ENCODE measurements at places on chromosomes 4 and X.

DNA sequence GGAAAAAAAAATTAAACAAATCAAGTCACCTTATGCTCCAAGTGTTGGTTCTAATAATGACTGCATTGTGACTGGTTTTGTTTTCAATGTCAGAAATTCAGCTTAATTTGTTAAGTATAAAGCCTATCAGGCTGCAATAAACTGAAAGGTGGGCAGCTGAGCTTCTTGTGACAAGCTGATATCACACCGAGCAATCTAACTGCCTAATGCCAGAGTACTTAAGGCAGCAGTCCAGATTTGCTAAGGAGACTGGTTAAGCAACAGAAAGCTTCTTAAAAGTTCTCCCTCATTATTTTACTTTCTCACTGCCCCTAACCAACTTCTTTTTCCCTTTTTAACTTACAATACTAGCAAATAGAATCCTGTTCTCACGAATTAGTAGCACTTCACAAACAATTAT lies 201.0 kb downstream of the MAB21L2 start:
- DNase-seq = no peak

DNA sequence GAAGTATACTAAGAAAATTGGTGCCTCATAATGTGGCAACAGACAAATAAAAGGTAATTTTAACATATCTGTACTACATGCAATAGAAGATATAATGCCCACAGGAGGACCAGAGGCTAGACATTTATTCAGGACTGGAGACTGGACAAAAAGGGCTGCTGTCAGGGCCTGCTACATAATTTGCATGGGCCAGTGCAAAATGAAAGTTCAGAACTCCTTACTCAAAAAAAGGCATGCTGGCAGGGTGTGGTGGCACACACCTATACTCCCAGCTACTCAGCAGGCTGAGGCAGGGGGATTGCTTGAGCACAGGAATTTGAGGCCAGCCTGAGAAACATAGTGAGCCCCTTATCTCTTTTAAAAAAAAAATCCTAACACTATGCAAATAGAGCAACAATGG lies 12.4 kb upstream of the MAOA start:
- DNase-seq = no peak

- no peak for DNase-seq
These were observed 832.5 kb upstream of the GRID2 start for GRCh38 chr4:91471280-91471679.

- DNase-seq = no peak
These were observed 11.4 kb downstream of the FAM120C start for GRCh38 chrX:54171527-54172250.

DNA sequence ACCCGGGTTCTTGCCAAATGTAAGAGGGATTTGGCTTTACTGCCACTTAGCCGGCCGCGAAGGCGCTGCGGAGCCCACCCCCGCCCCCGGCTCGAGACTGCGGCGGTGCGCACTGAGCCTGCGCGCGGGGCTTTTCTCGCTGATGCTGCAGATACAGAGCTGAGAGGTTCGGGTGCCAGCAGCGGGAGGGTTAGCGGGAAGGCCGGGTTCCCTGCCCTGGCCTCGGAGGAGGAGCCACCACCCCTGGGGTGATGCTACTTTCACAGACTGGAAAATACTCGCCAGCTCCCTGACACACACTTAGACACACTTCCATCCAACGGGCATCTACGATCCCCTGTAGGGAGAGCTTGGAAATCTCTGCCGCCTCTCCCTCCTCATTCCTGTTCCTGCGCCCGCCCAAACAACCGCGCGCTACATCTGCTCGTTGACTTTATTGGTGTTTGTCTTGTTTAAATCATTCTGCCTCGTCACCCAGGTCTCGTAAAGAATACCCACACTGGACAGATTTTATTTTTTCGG lies 2.1 kb upstream of the PCDH7 start:
- no peak for DNase-seq

GRCh38 chr4:1793496-1793840 lies 375 bp downstream of the FGFR3 start:
- DNase-seq = no peak

DNA sequence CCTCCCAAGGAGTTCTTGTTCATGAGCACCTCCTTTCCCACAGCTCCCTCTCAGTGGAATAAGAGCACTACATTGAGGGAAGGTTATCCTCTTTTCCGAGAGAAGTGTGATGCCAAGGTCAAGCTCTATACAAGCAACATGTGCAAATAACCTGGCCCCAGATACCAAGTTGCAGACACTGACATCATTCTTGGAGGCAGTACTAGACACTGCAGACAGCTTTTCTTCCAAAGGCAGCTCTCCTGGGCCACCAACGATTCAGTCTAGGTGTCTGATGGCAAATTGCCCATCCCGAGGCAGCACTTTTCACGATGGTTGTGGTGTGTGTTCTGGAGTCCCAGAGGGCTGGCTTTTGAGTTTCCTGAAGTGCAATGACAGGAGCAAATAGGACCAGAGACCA lies 384.9 kb downstream of the TLL1 start:
- DNase-seq = no peak

DNA sequence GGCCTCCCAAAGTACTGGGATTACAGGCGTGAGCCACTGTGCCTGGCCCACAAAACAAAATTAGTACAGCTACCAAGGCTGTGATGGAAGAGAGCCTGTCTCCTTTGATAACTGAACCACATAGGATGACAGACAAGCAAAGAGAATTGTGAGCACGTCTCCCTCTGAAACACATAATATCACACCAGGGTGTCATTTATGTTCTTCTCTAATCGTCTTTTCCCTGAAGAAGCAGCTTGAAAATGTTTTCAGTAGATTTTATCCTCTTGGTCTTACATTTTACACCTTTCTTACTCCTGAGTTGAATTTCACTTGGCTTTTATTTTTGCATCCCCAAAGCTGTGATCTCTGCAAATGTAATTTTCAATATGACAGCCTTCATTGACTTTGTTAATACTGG lies 67.8 kb downstream of the TENM3 start:
- DNase-seq = no peak

DNA sequence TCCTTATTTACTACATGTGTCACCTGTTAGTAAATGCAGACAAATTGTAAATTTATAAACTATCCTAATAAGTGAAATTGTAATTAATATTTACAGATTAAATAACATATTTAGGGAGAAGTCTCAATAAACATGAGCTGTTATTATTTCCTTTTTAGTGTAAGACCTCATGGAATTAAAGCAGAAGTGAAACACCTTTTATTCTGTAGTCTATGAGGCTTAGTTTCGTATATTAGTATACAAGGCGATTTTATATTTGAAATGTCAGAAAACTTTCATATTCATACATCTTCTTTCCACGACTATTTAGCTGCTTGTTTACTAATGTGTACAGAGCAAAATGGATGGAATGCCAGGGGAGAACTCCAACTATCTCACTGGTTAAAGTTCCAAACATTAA lies 414.4 kb downstream of the ARHGAP24 start:
- no peak for DNase-seq

DNA sequence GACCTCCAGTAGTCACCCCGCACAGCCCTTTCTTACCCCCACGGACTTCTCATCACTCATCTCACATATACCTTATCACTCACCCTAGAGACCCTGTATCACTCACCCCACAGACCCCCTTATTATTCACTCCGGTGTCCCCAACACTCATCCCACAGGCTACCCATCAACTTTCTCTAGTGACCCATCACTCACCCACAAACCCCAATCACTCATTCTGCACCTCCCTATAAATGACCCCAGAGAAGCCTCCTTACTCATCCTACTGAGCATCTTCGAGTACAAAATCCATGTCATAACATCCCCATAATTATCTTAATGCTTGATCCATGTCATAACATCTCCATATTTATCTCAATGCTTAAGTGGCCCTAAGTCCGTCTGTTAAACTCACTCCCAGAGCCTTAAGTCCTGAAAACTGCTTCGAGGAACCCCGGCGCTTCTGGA lies 934 bp downstream of the ZNF41 start:
- DNase-seq = no peak

DNA sequence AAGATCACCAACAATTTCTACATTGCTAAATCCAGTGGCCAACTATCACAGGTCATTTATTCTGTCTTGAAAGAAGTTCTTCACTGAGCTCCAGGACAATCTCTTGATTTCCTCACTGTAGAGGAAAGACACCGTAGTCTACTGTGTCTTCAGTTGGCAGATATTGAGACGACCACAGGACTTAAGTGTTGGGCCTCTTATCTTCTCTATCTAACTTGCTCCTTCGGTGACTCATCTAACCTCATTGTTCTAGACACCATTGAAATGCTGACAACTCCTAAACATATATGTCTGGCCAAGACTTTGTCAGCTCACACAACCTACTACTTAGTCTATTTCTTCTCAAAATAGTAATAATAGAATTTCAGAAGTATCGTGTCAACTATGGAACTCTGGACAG lies 425.8 kb downstream of the ARAP2 start:
- no peak for DNase-seq

DNA sequence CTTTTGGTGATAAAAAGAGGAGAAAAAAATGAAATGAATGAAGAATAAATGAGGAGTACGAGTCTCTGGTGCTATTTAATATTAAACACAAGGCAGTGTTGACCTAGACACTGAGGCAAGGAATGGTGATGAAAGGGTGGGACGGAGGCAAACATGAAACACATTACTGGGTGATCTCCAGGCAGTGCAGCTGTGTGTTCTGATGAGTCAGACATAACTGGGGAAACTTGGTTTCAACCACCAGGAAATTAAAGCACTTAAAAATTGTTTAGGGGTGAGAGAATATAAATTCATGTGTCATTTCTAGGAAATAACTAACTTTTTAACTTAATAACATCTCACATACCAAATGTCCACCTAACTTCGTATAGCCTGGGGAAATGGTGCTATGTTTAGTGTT lies 19.7 kb upstream of the CXCL6 start:
- DNase-seq = no peak

GRCh38 chr4:106582103-106582502 lies 213.5 kb upstream of the GIMD1 start:
- no peak for DNase-seq

- no peak for DNase-seq
These were observed 172.3 kb downstream of the SPRY1 start for GRCh38 chr4:123568936-123569335.

GRCh38 chrX:31331928-31332327 lies 260.1 kb upstream of the FTHL17 start:
- no peak for DNase-seq

GRCh38 chr4:147578051-147578476 lies 39.1 kb upstream of the TMEM184C start:
- DNase-seq = no peak

DNA sequence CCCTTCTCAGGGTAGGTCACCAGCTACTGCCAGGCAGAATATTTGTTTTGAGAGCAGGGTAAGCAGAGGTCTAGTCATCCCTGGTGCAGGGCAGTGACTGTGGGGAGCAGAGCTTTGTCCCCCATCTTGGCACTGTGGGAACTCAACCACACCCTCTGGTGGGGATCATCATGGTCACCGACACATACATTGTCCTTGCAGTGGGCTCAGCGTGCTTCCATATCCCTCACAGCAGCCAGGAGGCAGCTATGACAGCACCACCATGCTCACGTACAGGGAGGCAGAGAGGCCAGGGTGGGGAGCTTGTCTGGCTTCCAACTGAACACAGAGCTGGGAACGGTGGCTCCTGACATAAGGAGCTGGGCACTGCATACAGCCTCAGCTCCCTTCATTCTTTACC lies 102.3 kb downstream of the ENPP6 start:
- no peak for DNase-seq

DNA sequence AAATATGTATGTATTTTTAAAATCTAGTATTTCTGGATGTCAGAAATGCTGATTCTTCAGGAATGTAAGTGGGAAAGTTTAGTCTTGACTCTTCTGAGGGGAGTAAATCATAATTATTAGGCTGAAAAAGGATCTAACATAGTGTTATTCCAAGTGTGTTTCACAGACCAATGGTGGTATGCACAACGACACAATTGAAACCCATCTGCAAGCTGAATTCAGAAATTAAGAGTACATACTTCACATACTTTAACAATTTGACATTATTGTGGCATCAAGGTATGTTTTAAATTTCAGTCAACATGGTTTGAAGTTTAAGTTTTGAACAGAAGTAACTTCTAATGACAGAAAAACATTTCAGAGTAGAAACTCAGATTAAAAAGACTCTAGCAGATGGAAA lies 236.7 kb downstream of the SLC7A11 start:
- DNase-seq = no peak

GRCh38 chr4:38499101-38499500 lies 164.9 kb upstream of the KLF3 start:
- no peak for DNase-seq
